ENCODE measurements at places on chromosomes 12 and 14. TPM values are rescaled to one million over a fixed set of nuclear protein-coding genes. Genes with fewer than 3 reads are reported as not detected.
A peak's percentile ranks its signal among the peaks of the same experiment; 100 is the strongest.

DNA sequence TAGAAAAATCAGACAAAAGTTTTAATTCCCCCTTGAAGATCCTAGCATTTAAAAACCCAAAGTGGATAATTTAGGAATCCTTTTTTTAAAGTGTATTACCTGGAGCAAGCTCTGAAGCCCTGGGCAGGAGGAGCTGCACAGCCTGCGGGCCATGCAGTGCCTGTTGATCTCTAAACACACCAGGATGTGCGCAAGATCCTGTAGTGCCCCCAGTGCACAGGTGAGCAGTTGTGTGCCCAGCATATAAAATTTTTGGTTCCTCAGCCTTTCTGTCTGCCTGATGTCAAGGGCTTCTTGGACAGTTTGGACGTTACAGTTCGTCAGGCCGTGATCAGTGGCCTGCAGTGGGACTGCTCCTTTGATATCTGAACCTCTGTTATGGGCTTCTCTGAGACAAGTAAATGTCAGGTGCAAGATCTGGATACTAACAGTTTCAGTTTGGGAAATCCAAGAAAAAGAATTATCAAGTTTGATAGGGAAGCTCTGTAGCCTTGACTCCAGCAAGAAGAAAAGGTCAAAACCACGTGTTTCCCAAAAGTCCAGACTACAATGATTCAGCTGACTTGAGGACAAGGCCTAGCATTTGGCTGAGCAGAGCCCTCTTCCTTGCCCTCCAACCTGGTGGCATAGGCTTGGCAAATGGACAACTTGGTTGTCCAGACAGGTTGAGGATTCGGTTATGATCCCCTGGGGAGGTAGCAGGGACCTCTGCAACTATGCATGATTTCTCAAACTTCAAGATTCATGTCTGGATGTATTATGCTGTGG lies 1.0 kb downstream of the ATXN7L3B start:
- DNase-seq: peak; percentile 12

DNA sequence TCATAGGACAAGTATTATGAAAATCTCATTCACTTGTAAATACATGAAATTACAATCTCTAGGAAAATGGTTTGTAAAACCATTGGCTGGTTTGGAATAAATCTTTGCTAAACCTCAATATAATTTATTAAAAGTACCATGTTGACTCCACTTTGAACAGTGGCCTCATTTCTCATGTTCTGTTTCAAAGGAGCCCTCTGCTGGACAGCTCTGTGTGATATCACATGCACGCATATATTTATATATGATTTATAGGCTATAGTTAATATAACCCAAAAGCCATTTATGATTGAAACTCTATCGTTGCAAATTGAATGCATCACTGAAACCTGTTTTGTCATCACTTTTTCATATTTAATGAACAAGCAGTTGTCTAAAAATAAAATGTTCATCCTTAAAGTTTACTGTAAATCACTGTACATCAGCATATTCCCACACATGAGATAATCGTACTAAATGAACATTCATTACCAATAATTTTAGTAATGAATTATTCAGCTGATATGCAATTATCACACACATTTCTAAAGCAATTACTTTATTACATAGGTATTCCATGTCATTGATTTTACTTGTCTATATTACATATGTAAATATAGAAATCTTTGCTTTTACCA lies 493.8 kb downstream of the NPAS3 start:
- DNase-seq: no peak

GRCh38 chr12:123071857-123072256 lies 79.0 kb downstream of the PITPNM2 start:
- DNase-seq: no peak

DNA sequence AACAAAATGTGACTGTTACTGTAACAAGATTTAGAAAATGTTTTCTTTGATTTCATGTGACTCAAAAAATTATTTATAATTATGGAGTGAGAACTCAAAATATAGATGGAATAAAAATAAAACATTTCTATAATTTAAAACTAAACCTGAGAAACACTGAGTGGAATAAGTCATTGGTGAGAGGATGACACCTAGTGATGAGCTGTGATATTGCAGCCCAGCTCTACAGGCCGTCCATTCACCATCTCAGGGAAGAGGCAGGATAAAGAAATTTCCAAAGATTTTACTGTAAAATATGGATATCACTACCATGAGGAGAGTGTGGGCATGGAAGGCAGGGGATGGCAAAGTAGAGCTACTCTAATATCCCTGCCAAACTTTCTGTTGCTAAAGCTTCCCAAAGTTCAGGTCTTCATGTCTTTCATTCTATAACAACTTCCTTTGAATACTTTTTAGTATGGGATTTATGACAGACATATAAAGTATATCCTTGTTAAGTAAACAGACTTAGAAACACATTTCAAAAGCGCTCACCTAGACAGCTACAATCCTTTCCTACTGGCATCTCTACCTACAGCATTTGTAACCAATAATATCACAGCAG lies 308.0 kb downstream of the ITPR2 start:
- DNase-seq: no peak

The SOX5 gene
- 35.8 TPM for polyA plus RNA-seq

- DNase-seq: no peak
Observed at GRCh38 chr14:61417883-61418455, 96.6 kb downstream of the PRKCH start.

The ATP6V1D gene
- polyA plus RNA-seq: 81.8 TPM

DNA sequence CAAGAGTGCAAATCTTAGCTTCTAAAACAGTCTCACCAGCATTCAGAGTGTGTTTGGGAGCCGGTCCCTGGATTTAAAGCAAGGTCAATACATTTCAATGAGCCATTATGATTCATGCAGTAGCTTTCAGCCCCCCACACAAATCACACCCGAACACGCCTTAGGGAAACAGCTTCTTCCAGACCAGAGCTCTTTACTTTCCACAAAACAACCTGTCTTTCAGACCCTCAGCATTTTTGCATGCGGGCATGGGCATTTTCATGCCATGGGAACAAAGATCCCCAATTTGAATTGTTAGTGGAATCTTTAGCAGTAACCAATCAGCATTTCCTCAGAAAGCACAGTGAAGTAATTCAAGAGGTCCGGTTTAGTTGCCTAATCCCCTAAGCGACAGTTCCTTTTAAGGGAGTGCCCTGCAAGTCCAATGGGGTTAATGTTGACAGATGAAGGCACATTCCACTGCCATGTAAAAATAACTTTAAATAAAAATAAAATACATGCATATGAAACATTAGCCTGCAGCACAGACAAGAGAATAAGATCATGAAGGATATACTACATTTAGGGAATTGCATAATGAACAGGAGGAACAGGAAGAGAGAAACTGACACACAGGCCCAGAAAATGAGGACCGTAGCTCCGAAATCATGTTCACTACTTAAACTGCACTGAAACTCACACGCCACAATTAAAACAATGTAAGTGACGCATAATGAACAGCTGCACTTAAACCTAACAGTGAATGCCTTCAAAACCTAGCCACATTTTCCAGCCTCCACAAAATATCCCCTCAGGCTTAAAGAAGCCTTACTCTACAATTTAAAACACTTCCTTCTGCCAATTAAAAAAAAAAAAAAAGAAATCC lies 4.0 kb downstream of the VPS37B start:
- DNase-seq: no peak

DNA sequence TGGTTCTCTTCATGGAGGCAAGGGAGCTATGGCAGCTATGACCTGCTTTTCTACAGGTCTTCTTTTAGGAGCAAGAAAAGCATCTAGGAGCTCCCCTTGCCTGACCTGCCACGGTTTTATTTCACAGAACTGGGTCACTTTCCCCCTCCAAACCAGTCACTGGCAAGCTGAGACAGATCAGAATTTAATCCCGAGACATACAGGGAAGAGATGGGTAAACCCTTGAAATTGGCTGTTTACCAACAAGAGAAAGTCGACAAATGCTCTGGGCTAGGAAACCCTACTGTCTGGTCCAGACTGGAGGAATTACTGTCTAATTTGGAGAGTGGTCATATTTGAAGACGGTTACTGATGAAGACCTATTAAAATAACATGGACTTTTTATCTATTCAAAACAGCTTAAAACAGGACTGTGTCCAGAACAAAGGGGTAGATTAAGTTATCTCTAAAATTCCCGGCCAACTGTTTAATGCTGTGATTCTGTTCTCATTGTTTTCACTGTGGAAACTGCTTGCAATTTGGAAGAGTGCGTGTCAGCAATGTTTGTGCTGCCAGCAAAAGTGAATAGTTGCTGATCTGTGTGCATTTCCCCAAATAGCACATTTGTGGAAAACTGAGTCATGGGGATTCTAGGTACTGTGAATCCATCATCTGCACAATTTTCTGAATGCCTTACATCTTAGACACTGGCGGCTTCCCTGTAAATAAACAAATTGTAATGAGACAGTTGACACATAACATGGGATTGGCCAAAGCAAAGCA lies 73.4 kb upstream of the EEA1 start:
- DNase-seq: no peak

DNA sequence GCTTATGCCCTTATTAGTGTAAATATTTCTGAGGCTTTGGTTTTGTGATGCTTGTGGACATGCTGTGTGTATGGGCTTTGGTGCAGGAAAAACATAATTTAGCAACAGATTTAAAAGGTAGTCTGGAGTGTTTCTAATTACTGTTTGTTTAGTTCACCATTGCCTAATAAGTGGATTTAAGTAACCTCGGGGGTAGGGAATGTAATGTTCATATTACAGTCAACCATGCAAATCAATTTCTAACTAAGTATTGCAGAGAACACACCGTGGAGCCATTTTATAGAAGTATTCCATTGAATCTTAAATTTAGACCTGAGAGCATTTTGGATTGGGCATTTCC lies 53.5 kb downstream of the ANO6 start:
- no peak for DNase-seq

DNA sequence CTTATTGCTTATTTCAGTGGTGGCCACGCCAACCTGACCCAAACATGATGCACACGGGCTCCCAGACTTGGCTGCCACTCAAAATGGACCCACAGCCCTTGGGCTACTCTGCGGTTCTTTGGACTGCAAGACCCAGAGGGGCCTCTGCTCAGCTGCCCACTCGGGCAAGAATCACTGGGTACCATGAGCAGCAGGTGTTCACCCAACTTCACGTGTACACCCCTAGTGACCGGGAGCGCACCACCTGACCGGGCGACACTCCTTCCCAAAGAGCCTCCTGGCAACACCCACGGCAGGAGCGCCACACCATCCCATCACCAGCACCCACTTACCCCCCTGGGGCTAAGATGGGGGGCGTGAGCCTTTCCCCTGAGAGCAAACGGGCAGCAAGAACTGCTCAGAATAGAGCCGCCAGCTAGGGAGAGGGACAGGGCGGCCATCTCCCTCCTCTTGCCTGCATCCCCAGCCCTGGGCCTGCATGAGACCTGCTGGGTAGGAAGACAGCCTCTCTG lies 32.0 kb downstream of the CCNK start:
- no peak for DNase-seq

The NR1H4 gene
- polyA plus RNA-seq: 0.40 TPM

DNA sequence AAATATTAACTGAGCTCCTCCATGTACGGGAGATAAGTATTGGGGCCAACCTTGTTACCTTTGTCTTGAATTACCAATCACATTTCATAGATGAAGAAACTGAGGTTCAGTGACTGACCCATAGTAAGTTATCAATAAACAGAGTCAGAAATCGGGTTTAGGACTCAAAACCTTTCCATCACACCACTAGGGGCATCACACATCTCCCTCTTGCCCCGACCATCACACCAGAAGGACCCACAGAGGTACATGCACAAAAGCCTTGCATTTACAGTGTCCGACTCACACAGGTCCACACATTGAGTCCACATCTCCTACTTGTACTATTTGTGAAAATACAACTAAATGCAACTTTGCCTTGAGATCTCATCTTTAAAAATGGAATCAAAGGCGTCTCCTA lies 29.4 kb downstream of the KCNA5 start:
- DNase-seq: no peak

The RNU4-1 gene
- not detected for polyA plus RNA-seq

The NRIP2 gene
- polyA plus RNA-seq: 5.2 TPM

The CEBPE gene
- 0.18 TPM for polyA plus RNA-seq

DNA sequence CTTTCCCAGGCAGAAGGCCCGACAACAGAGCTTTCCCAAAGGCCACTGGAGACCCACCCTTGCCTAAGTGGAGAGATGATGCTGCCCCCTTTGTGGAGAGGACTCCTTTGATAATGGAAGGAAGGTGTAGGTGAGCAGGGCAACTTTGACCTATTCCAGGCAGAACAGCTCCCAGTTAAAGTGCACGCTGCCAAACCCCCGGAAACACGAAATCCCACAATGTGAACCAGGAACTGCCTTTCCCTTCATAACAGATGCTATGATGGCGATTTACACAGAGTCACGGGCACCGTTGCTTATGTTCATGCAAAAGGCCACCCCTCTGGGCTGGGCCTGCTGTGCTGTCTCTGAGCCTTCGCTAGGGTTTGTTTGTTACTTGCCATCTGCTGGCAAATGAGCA lies 34.6 kb downstream of the PRIMA1 start:
- no peak for DNase-seq

DNA sequence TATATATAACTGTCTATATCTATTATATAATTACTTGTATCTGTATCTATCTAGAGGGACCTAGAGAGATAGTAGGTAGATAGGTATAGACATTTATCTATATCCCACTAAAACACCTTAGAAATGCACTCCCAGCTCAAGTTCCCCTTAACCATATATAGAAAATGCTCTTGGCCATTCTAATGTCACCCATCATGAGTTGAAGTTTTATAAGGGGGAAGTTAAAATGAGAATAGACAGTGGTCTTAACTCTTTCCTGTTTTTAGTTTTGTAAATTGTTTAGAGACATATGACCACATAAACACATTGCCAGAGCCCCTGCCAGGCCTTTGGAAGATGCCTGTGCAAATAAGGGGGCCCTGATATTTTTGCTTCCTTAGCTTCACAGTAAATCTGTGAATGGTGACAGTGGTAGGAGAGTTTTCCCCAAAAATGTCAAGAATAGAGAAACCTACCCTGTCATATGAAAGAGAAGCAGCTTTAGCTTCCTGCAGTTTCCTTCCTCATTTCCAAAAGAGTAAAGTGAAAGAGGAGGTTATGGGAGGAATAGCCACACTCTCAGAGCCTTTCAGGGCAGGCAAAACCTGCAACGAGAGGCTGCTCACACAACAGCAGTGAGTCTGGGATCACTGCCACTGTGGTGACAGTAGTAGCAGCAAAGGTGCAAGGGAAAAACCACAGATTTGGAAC lies 45.5 kb downstream of the MGST1 start:
- no peak for DNase-seq

DNA sequence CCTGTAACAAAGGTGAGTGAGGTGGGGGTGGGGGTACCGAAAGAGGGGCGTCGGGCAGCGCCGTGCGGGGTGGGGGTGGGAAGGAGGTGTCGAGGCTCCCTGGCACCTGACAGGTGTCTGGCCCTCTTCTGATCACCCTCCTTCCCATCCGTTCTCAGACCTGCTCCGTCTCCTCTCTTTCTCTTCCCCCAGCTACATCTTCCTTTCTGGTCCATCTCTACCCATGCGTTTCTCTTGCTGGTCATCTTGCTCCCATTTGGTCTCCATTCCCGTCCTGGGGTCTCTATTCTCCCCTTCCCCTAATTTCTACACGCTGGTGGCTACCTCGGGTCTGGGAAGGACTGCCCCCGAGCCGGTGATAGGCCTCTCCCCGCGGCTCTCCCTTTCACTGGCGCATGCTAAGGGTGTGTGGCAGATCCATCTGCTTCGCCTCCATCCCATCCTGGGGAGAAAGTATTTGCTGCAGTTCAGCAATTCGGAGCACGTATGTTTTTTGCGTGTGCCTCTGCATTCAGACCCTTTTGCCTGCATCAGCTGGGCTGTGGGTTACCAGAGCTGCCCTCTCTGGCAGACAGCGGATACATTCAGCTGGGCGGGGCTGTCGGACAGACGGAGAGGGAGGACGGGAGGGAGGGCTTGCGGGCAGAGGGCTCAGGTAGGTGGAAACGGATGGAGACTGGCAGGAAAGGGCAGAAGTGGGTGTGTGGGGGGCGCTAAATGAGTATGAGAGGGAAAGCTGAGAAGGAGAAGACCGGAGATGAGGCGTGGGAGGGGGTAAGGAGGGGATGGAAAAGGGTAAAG lies 730 bp downstream of the CLSTN3 start:
- DNase-seq: no peak

The PRICKLE1 gene
- polyA plus RNA-seq: 40.4 TPM
